ENCODE measurements at places on chromosomes 5 and 9.

- no peak for DNase-seq
These were observed 96.2 kb downstream of the OSTF1 start for GRCh38 chr9:75184471-75184870.

- no peak for DNase-seq
These were observed 269.0 kb downstream of the FBXL7 start for GRCh38 chr5:15768936-15769335.

- no peak for DNase-seq
These were observed 34.5 kb upstream of the KCNMB1 start for GRCh38 chr5:170423692-170424091.

DNA sequence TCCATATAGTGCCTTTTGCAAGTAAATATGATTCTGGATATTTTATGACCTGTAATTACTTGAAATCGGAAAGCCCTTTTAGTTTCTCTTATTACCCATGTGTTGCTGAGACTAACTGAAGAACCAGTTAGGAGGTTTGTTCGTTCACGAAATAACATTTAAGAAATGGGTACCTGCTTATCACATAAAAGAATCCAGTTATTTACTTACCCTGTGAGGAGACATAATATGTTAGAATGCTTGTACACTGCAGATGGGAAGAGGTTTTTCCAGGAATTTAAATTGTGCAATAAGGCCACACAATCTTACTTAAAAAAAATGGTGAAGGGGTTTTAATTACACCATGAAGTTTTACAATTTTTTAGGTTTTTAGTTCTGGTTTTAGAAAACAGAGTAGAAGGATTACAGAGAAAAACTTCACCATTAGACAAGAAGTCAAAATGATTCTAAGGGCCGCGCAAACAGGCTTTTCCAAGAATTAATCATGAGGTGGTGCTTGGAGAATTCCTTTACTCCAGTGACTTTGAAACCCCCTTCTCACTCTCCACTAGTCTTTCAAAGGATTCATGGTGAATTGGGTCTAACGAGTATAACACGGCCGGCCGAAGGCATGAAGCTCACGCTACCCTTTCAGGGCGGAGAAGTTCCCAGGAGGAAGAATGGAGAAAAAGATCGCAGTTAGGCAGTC is 1.1 kb upstream of the PTGER4 start:
- no peak for DNase-seq

- no peak for DNase-seq
These were observed 33.6 kb upstream of the COL5A1 start for GRCh38 chr9:134607971-134608370.

GRCh38 chr5:72167804-72168203 is 60.5 kb downstream of the MAP1B start:
- DNase-seq, result no peak

- no peak for DNase-seq
These were observed 65.9 kb downstream of the PPARGC1B start for GRCh38 chr5:149796030-149796429.

DNA sequence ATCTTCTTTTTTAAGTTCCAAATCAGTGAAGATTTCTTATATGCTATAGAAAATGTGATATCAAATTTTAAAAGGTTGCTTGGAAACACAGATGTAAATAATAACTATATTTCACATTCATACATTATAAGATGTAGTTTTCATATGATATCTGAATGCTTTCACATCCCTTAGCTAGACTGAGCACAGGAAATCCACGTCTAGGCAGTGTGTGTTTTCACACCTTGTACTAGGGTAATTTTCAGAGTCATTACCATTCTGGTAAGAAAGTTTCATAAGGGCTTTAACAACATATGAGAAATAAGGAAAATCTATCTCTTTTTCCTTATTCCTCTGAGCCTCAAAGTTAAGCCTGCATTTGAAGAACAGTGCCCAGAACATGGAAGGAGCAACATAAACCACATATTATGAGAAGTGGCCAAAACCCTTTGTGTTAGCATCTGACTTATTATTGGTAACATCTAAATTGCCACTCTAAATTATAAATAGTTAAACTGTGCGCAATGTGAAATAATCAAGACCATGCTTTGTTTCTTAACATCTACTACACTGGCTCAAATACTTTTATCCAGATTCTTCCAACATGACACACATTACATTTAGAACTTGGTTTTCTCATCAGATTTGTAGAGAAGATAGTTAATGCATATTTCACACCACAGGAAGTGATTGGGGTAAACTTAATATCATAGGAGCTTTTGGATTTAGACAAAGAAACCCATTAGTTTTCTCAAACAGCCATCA is 113.3 kb downstream of the PPP2R2B start:
- no peak for DNase-seq

DNA sequence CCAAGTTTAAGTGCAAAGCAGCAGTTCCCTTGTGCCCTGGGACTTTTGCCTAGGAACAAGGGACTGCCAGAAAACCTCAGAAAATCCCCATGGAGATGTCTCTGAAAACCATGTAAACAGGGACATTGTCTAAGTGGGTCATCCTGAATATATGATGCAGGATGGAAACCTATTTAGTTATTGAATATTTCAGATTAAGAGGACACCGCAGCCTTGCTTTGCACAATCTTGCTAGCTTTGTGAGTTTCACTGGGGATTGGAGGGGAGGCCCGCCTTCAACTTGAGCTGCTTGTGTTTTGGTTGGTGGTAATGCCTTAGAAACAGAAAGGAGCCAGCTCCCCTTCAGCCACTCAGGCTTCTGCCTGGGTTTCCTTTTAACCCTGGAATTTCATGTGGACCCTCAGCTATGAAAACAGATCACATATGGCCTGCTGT is 112.8 kb downstream of the C9orf152 start:
- DNase-seq, result no peak

DNA sequence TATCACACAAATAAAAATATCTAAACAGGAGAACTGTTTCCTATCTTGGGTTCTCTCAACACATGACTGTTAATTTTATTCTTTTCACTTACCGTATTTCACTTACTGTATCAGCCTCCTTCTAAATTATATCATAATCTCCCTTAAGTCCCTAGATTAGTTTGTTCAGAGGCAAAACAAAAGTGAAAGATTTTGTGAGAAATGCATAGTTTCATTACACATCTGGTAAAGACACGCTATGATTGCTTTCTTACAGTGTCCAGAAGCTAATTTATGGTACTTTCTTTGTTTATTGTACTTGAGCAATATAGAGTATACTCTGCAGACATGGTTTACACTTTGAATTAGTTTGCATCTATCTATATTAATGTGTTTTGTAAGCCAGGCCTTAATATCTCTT is 159.7 kb upstream of the TLX3 start:
- no peak for DNase-seq

GRCh38 chr9:23611869-23612268 is 214.2 kb downstream of the ELAVL2 start:
- DNase-seq, result no peak

GRCh38 chr5:98770209-98770910 is 3.1 kb upstream of the RGMB start:
- DNase-seq, result no peak

GRCh38 chr5:56535347-56535746 is 280.0 kb upstream of the MAP3K1 start:
- no peak for DNase-seq

- no peak for DNase-seq
These were observed 636.0 kb downstream of the NR2F1-AS1 start for GRCh38 chr5:92944903-92945604.

GRCh38 chr5:151212406-151212798 is 11.5 kb downstream of the CCDC69 start:
- DNase-seq, result no peak

Data from activated CD8-positive, alpha-beta memory T cell treated with anti-CD3 and anti-CD28 coated beads for 4 hours (primary cell).